Stimulated activated naive CD4-positive, alpha-beta T cell treated with Interleukin-2 at 50 U/mL for 16 hours (primary cell): ENCODE measurements at places on chromosomes 16 and 17.

- DNase-seq, result no peak
These were observed 41.4 kb upstream of the MMP2 start for GRCh38 chr16:55437625-55438024.

DNA sequence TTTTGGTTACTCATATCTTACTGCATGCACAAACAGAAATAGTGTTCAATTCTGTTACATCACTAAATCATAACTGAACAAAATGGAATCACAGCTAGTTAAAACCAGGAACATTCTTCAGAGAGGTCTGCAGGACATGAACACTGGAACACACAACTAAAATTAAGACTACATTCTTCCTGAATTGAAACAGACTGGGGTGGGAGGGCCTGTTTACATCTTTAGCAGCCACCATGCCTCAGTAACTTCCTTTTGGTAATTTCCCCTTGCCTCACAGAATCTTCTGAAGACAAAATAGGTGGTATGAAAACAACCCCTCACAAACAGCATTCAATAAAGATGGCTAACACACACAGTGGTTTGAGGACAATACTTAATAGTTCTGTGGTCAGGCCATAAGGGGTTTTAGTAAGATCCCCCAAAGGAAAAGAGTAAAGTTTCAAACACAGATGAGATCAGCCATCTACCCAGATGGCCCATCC, 6.5 kb downstream of the MARF1 start:
- DNase-seq, result no peak

DNA sequence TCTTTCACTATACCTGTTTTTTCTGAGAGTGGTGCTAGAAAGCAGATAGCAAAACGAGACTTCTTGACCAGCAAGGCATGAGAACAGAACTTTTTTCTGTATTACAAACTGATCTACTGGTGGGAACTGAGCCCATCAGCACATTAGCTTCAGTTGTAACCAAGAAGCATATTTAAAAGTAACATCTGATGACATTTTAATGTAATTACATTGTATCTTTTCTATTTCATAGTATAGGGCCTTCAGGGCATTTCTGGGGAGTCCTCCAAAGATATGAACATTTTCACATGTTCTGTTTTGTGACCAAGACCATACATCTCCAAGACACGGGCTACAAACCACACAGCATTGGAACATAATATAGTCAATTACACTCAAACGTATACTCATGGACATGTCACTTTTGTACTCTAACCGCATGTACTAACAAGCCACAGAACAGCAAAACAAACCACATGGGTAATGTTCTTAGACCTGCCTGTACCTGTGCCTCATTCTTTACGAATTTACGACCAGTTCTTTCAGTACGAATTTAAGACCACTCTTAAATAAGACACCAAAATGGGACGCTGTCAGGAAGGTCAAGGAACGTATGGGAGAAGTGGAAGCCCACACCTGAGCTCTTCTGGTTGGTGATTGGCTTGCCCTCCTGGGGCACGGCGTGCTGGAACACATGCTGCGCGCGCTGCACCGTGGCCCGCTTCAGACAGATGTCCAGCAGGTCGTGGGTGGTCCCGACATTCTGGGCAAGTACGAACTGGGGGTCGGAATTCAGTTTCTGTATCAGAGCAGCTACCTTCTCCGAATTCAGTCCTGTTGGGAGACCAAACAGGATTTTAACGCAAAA, 825 bp downstream of the BLMH start:
- no peak for DNase-seq

DNA sequence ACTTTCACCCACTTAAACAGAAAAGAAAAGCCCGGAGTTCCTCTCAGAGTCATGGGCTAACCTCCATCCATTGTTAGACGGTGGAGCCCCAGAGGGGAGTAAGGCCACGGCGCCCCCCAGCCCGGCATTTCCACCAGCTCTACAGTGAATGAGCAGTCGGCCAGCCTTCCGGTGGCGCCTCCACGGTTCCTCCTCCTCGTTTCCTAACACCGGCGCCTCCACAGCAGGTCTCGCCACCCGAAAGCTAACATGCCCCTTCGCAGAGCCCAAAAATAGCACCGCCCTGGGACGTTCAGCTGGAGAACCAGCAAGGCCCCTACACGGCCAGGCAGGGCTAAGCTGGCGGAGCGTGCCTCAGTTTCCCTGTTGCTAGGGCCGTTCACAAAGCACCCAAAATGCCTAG, 858 bp downstream of the MMD start:
- DNase-seq, result peak; percentile 29

DNA sequence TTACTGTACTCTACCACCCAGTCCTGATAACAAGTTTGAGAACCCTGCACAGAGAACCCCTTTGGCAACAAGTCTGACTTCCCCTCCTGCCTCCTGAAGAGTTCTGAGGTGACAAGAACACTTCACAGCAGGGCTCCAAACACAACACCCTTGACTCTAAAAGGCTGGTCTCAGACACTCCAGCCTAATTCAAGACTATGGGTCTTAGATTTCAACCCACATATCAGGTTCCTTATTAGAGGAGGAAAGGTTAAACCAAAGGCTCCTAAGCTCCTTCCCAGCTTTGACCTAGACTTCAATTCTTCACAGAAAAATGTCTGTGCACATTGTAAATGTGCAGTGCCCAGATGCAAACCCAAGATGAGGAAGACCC, 23.0 kb downstream of the RANBP10 start:
- no peak for DNase-seq

GRCh38 chr17:54967621-54968261, 713 bp downstream of the COX11 start:
- DNase-seq, result no peak

DNA sequence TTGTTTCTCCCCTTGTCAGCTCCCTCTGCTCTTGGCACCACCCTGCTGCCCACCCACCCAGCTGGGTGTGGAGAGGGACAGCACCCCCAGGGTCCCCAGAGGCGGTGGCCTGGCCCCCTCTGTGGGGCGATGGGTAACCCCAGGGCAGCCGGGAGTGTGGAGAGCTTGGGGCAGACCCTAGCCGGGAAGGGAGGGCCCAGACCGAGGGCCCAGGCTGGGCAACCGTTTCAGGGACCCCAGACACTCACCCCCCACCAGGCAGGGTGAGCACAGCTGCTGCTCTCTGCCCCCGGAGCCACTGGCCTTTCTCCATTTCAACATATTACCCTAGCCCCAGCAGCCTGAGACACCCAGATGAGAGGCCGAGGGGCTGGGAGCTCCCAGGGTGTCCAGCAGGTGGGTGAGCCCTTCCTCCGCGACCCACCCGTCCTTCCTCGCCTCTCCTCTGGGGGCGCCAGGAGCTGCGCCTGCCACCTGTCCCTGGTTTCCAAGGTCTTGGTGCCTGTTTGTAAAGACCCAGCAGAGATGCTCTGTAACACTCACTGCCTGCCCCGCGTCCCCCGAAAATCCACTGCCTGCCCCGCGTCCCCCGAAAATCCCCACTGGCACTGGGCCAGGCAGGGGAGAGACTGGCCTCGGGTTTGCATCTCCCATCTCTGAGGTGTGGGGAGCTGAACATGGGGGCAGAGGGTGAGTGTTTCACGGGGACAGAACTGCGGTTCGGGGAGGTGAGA, 45.4 kb downstream of the BAHCC1 start:
- DNase-seq, result no peak

DNA sequence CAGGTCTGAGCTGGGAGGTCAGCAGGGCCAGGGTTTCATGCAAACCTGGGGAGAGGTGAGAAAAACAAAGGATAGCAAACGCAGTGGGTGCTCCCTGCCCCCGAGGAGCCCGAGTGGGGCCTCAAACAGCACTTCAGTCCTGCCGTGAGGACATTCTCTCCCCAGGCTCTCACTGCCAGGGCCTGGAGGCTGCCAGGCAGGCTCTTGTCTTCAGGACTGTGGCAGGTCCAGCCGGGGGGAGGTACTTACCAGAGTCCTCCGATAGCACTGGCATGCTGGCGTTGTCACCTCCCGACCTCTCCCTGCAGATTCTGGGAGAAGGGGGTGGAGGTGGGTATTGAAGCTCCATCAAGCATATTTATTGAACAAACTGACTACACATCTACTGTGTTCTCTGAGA, 1.3 kb downstream of the MPP3 start:
- no peak for DNase-seq
